ENCODE measurements at places on chromosomes 1 and 21.

GRCh38 chr1:41488040-41488951 lies 3.8 kb upstream of the EDN2 start:
- no peak for DNase-seq

DNA sequence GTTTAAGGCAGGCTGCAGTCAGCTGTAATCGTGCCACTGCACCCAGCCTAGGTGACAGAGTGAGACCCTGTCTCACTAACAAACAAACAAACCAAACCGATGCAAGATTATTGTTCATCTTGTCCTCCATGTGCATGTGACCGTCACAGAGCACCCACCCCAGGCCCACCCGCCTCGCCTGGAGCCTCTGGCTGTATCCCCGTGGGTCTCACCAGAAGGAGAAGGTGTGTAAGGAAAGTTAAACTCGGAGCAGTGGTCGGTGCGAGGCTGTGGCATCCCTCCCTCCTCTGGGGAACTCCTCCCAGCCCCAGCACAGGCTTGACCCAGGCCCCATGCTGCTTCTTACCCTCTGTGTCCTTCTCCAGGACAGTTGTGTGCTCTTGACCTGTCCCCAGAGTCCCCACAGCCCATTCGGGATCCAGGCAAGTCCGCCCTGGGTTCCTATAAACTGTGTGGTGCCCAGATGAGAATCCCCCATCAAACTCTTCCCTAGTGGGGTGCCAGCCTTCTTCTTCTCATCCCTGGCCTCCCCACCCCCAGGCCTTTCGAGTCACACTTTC lies 318.4 kb downstream of the AJAP1 start:
- no peak for DNase-seq

- no peak for DNase-seq
Measured at GRCh38 chr1:34946211-34946610, 16.8 kb upstream of the DLGAP3 start.

DNA sequence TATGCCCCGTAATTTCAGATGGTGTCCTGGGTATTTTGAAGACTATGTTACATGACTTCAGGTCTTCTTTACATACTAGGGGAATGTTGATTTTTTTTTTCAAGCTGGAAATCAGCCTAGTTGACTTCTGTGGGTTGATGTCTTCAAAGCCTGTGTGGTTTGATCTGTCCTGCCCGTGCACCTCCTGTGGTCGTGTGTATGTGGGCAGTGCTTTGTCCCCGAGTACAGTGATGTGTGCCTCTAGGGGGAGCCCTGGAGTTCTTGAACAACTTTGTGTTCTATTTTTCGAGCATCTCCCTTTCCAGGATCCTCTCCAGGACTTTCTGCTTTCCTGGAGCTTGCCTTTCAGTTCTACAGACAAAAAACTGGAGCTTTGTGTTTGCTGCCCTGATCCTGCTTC lies 28.9 kb downstream of the OBSCN start:
- DNase-seq: no peak

GRCh38 chr1:195899762-195900352 lies 708.4 kb downstream of the KCNT2 start:
- no peak for DNase-seq
